Stimulated activated CD8-positive, alpha-beta memory T cell treated with anti-CD3 and anti-CD28 coated beads, Interleukin-15, amount 100 ng/mL, for 4 hours (primary cell): ENCODE measurements at places on chromosomes 4 and X.

GRCh38 chrX:109911046-109911445, 91.9 kb upstream of the TMEM164 start:
- no peak for DNase-seq

DNA sequence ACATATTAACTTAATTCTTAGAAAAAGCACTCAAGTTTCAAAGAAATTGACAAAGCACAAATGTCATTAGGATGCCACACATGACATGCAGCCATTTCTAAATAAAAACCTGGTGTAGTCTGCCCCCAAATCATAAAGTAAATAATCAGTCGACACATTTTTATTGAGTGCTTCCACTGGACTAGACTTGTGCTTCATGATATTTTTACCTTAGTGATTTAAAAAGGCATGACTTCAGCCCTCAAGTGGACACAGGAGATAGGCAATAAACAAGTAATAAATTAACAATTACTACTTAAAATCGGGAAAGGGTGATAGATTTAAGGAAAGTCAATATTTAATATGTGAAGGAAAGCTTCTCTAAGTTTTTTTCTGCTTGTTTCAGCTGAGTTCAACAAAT, 7.6 kb downstream of the TRAM1L1 start:
- no peak for DNase-seq

- DNase-seq = no peak
Measured at GRCh38 chr4:5292101-5292500, 240.8 kb downstream of the STK32B start.

GRCh38 chrX:110003167-110004156, 548 bp downstream of the TMEM164 start:
- DNase-seq = no peak

DNA sequence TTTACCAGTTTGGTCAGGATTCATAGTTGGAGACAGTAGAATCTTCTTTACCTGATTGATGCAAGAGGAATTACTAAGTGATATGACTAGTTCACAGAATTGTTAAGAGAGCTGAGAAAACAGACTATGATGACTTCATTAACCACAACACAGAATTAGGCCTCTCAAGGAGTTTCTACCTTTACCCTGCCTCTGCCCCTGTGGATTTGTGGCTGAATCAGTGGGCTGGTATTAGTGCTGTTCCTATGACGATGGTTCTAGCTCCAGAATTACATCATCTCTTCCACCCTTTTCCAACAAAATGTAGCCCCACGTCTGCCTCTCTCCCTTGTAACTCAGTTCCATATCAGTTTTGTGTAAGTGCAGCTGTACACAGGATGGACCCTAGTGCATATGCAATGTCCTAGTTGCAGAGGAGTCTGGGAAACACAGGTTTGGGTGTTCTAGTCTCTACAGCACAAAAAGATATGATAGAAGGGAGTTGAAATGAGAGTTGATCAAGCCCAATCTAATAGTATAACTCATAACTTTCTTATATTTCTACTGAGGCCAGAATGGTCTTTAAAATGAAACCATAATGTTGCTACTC, 99.3 kb downstream of the ANXA5 start:
- no peak for DNase-seq

DNA sequence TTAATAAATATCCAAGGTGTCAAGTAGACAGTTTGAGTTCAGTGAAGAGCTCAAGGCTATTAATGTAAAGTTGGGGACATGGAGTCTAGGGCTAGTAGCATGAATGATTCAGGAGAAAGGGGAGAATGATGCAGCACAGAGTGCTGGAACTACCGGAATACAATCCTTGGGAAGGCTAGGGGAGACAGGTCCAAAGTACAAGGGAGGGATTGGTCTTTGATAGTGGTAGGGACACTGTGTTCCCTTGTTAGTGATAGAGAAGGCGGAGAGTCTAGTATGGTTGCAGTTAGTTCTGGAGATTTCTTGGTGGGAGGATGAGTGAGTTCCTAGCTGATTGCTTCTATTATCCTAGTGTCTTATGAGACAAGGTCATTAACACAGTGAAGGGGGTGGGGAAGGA, 8.7 kb downstream of the GCNA start:
- DNase-seq = no peak

GRCh38 chr4:41454423-41454822, 83.5 kb upstream of the LIMCH1 start:
- DNase-seq = no peak

DNA sequence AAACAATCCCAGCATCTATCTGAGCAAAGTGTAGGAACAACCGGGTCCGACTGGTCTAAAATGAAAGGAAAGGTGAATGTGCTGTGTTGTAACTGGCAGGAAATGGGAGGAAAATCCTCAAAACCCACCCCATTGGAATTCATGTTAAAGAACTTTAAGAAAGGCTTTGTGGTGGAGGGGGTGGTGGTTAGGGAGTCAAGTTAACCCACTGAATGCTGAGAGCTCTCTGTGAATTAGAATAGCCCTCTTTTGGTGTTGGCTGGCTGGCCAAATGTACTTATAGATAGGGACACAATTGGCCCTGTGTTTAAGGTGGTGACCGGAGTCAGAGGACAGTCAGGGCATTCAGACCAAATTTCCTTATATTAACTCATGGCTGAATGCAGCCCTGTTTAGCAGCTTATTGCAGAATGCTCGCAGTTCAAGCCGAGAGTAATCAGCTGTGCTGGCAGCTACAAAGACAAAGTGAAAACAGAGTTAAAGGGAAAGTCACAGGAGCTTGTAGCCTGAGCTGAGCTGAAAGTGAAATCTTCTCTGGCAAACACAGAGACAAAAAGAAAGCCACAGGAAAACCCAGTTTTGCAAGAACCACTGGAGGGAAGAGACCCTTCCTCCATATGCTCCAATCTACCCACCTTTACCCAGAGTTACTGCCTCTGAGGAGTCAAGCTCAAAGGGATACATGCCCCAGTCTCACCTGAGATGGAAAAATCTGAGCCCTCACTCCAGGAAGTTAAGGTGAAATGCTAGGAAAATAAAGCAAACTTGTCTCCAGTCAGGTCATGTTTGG, 38.5 kb upstream of the UGT2B7 start:
- no peak for DNase-seq

GRCh38 chr4:66769441-66769840, 775.9 kb downstream of the CENPC start:
- no peak for DNase-seq

GRCh38 chr4:172726001-172726423, 442.6 kb upstream of the GALNT7 start:
- DNase-seq = no peak

GRCh38 chrX:151175283-151176062, 911 bp upstream of the GPR50 start:
- no peak for DNase-seq

GRCh38 chr4:85028910-85029309, 62.4 kb upstream of the WDFY3 start:
- DNase-seq = no peak

GRCh38 chr4:147409350-147409749, 71.5 kb upstream of the EDNRA start:
- DNase-seq = no peak

DNA sequence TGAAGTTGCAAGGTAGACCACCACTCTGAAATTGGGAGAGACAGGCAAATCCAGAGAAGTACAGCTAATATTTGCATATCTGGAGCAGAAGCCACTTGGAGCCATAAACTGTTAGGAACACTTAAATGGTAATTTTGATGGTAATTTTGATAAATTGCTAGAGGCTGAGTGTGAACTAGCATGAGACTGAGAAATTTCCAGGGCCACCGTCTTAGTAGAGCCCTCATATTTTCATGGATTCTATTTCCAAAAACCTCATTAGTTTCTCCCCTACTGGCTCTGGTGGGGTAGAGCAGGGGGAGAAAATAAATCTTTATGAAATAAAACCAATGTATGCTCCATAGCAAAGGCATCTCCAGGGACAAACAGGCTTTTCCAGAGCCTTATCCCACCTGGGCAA, 429.4 kb upstream of the DIPK2B start:
- DNase-seq = no peak

GRCh38 chr4:41912546-41912945, 22.7 kb upstream of the TMEM33 start:
- no peak for DNase-seq
